ENCODE measurements at places on chromosomes 6 and 20. TPM values are rescaled to one million over a fixed set of nuclear protein-coding genes. Genes with fewer than 3 reads are reported as not detected.

The ME1 gene
- total RNA-seq: 34.8 TPM

The TGM2 gene
- total RNA-seq: 383 TPM

DNA sequence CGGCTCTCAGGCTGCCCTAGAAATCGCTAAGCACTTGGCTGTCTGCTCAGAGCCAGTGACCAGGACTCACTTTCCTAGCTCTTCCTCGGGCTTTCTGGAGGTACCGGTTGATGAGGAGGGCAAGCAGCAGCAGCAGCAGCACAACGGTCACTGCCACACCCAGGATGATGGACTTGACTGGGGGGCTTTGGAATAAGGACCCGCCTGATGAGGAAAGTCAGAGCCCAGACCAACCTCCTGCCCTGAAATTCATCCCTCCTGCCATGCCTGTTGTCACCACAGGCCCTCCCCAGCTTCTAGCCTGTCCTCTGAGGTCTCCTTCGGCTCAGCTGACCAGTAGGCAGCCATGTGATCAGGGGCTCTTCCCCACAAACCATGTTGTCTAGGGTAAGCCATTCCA, 16.2 kb downstream of the TREML2 start:
- no peak for DNase-seq

DNA sequence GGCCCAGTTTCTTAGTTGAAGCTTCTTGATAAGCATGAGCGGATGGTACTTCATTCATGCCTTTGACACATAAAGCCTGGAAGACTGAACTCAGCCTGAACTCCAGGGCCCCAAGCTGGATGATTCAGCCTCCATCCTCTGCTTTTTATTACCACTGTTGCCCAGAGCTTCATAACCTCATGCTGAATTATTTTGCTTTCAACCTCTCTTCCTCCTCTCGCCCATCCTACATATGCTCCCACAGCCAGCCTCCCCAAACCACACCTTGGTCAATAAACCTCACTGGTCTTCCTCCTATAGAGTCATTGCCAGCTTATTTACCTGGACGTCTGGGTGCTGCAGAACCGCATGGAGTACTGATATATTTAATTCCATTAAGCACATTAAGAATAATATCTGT, 59.4 kb downstream of the SLC35B3 start:
- DNase-seq: no peak

DNA sequence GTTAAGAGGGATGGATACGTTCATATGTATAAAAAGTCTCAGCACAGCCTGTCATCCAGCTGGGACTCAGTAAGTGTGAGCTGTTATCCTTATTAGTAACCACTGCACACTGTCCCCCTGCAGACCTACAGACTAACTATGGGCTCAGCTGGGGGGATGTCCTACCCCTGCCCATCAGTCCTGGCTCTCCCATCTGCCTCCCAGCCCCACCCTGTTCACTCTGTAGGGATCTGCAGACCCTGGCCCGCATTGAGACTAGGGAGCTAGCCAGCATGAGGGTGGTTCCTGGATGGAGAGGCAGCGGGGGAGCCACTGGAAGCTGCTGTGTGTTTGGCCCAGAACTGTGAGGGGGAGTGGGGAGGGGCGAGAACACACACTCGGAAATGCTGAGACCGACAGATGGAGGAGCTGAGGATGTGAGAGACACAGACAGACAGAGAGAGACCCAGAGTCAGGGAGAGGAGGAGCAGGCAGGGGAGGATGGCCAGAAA, 17.1 kb downstream of the XKR7 start:
- no peak for DNase-seq

DNA sequence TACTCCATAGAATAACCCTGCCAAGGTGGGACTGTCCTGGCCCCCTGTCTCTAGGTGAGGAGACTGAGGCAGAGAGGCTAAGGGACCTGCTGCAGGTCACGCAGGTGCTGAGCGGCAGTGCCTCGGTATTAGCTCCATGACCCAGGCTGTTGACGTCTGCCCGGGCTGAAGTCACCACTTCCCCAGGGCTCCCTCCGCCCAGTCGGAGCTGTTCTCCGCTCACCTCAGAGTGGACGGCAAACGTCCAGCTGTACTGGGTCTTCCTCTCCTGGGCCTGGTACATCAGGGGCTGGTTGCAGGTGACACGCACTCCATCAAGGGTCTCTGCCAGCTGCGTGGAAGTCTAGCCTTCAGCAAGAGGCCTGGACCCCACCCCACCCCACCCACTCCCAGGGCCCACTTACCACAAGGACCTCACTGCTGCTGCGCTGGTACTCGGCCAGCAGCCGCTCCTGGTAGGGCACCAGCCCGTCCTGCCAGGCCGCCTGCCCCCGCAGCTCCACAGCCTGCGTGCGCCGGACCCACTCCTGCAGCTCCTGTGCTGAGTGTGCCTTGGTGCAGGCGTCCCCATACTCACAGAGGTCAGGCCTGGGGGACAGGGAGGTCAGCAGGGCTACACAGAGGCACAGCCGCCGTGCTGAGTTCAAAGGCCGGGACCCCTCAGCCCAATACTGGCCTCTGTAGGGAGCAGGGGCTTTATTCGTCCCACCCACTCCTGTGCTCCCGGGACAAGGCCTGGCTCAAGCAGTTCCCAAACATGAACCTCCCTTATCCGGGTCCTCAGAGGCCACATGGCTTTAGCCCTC, 3.6 kb downstream of the HELZ2 start:
- DNase-seq: no peak
